Activated CD4-positive, alpha-beta T cell treated with anti-CD3 and anti-CD28 coated beads, Interleukin-2, amount 50 U/mL, for 48 hours (primary cell): ENCODE measurements at places on chromosomes 5 and 9.
A peak's percentile ranks its signal among the peaks of the same experiment; 100 is the strongest.

- no peak for DNase-seq
Observed at GRCh38 chr9:134759913-134760312, 118.3 kb downstream of the COL5A1 start.

GRCh38 chr9:6305954-6306563 lies 22.1 kb upstream of the TPD52L3 start:
- DNase-seq, result no peak

DNA sequence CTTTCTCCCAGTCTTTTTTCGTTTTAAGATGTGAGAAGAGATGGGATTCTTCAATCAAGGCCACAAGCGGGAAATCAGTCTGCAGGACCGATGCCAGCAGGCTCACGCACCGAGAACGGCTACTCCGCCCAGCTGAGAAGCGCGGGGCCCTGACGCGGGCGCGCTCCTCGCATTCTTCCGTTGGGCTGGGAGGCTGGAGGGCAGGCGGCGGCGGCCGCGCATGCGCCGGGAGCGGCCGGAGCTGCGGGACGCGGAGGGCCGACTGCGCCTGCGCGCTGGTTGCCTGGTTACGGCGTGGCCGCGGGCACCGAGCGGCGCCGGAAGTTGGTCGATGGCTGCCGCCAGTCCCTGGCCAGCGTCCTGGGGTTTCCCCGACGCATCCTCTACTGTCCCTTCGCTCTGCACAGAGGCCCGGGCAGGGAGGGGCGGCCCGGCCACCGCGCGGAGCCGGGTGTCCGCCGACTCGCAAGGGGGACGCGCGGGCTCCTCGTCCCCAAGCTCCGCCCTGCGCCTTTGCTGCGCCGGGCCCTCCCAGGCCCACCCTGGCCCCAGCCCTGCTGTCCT lies 831 bp upstream of the SEC16A start:
- DNase-seq, result peak; percentile 94

GRCh38 chr5:9774472-9775079 lies 144.4 kb upstream of the TAS2R1 start:
- DNase-seq, result no peak

DNA sequence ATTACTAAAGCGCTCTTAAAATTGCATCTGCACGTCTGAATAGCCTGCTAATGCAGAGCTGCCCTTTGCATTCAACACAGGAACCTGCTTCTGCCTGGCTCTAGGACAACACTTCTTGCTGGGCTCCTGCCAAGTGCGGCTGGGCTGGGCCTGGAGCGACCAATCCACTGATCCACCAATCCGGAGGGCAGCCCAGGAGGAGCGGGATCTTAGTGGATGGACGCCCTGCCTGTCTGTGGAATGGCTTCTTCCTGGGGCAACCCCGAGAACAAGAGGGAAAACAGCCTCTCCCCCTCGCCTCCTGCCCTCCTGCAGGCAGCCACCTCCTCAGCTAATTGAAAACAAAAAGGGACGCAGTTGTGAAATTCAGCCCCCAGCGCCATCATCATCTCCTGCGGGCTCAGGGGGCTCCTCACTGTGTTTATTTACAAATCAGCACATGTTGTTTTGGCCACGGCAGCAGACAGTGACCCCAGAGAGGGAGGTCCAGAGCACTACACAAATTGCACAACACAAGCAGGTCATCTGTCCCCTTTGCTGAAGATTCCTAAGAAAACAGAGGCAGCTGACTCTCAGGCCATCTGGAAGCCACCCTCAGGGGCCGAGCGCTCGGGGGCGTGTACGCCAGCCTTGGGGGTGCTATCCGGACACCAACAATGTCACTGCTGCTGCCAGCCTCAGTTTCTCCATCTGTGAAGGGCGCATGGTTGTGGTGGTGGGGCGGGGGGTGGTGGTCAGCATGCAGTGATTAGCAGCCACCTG lies 57.3 kb downstream of the GADD45G start:
- DNase-seq, result no peak

DNA sequence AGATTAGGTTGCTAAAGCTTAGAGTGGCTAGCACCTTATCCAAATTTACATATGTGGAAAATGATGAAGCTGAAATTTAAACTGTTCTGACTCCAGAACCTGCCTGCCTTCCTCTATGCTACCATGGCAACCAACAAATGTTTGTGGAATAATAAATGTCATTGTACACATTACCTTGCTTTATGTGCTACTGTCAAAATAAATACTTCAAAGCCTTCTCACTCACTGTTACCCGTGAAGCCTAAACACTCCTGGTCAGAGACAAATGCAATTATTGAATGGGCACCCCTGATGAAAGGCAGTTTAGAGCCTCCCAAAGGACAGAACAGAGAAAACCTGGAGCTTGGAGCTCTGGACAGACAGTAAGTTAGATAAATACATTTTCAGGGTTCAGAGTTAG lies 158.6 kb downstream of the FAM114A2 start:
- no peak for DNase-seq

GRCh38 chr5:117590944-117591343 lies 1016.3 kb upstream of the SEMA6A start:
- DNase-seq, result no peak

DNA sequence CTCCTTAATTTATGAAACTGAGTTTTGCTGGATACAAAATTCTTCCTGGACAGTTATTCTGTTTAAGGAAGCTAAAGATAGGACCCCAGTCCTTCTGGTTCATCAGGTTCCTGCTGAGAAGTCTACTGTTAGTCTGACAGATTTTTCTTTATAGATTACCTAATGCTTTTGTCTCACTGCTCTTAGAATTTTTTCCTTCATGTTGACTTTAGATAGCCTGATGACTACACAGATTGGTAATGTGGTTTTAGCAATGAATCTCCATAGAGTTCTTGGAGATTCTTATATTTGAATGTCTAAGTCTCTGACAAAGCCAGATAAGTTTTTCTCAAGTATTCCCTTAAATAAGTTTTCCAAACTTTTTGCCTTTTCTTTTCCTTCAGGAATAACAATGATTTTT lies 419.7 kb downstream of the CDH10 start:
- DNase-seq, result no peak

- DNase-seq, result no peak
Observed at GRCh38 chr5:150295172-150295634, 5.6 kb upstream of the CAMK2A start.

- DNase-seq, result no peak
Observed at GRCh38 chr9:135559606-135560005, 1.9 kb upstream of the PAEP start.

DNA sequence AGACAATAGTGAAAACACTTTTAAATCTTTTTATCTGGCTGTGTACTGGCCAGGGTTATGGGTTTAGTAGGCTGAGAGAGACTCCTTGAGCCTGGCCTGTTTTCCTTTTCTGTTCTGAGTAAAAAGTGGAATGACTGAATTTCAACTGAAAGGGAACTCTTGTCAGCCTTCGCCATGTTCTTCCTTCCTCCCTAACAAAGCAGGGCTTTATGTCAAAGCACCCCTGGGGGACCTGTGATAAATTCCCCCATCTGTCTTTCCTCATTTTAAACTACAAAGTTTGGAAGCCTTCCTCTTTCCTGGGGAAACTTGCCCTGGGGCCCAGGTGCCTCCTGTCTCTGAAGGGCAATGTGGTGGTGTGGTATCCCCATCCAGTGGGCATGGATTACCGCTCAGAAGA lies 29.7 kb downstream of the LARP1 start:
- DNase-seq, result no peak

GRCh38 chr9:113477661-113478060 lies 14.1 kb downstream of the RGS3 start:
- DNase-seq, result no peak

GRCh38 chr5:142680605-142681259 lies 5.2 kb downstream of the FGF1 start:
- no peak for DNase-seq

- DNase-seq, result no peak
Observed at GRCh38 chr9:6620796-6621195, 24.7 kb downstream of the GLDC start.

DNA sequence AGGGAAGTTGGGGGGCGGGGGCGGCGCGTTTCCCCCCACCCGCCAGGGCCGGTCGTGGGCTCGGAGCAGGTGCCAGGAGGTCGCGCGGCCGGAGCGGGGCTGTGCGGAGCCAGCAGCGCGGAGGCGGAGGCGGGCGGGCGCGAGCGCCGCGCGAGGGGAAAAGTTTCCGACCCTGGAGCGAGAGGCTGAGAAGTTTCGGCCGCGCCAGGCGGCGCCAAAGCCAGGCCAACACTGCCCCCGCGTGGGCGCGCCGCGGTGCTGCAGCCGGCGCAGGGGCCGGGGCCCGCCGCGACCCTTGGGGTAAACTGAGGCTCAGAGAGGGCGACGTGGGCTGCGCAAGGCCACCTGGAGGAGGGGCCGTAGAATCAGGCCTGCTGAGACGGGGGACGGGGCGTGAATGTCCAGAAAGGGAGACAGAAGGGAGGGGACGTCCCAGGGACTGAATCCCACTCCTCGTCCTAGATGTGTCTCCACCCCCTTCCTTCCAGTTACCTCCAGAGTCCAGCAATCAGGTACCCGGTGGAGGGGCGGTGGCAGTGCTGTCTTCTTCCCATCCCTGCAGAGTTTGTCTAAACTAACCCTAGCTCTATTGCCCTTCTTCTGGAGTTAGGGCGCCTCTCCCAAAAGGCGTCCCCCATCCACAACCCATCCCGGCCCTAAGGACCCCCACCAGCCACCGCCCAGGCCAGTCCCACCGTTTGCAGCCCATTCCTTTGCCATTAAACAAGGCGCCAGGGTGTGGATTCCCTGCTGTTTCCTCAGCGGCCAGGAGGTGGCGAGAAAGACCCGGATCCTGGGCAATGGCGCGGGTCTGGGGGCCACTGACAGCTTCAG lies 10.2 kb downstream of the C9orf50 start:
- DNase-seq, result peak; percentile 83

DNA sequence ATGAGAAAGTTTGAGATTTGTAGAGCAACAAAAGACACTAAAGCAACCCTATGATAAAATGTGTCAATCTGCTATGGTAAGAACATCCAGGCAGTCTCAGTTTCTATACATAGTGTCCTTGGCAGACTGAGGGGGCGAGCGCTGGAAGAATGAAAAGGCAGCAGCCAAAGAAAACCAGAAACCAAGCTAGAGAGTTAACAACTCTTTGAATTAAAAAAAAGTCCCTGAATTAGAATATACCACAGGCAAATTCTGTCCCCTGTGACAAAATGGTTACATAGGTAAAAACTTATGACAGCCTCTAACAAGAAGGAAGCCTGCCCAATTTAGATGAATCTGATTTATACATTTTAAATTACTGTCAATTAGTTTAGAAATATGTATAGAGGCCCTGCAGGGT lies 106.7 kb downstream of the OXCT1 start:
- DNase-seq, result no peak

- peak; percentile 57 for DNase-seq
Observed at GRCh38 chr5:132777209-132778069, at the start of gene SEPTIN8. Gene SEPTIN8, minus strand, starts transcription at chr5:132777239. Its CDS starts 102 bp downstream, at chr5:132777137.

GRCh38 chr9:134419000-134419683 lies 92.9 kb downstream of the RXRA start:
- no peak for DNase-seq

- no peak for DNase-seq
Observed at GRCh38 chr9:89165341-89165740, 13.3 kb downstream of the SHC3 start.

GRCh38 chr9:38286357-38286756 lies 106.1 kb upstream of the ALDH1B1 start:
- DNase-seq, result no peak

DNA sequence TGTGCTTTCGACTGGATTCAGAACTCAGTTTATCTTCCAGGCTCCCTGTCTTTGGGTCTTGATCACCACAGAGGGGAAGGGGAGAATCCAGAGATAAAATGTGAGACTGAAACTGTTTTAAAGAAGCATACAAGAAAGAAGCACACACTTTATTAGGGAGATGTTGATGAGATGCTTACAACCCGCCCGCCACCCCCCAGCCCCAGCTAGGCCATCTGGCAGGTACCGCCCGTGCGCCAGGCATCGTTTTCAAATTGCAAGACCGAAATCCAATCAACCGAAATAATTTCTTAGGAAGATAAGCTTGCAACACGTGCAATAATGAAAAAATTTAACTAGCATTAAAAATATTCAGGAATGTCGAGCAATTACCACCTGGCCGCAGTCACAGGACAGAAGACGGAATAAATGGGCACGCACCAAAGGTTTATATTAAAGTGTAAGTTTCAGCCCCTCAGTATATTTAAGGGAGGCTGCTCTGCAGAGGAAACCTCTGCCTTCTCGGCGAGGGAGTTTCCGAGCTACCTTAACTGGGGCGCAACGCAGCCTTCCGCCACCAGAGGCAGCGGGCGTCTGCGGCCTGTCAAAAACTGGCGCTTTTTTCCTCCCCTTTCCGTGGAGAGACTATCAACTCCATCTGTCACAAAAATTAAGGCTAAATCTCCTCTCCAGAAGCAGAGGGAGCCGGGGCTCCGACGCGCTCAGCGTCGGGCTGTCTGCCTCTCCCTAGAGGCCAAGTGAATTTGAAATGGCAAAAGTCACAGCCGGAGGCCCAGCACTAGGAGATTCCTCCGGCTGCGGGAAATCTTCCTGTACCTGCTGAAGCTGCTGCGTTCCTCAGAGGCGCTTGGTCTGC lies 996 bp upstream of the GAS1 start:
- DNase-seq, result peak; percentile 73

DNA sequence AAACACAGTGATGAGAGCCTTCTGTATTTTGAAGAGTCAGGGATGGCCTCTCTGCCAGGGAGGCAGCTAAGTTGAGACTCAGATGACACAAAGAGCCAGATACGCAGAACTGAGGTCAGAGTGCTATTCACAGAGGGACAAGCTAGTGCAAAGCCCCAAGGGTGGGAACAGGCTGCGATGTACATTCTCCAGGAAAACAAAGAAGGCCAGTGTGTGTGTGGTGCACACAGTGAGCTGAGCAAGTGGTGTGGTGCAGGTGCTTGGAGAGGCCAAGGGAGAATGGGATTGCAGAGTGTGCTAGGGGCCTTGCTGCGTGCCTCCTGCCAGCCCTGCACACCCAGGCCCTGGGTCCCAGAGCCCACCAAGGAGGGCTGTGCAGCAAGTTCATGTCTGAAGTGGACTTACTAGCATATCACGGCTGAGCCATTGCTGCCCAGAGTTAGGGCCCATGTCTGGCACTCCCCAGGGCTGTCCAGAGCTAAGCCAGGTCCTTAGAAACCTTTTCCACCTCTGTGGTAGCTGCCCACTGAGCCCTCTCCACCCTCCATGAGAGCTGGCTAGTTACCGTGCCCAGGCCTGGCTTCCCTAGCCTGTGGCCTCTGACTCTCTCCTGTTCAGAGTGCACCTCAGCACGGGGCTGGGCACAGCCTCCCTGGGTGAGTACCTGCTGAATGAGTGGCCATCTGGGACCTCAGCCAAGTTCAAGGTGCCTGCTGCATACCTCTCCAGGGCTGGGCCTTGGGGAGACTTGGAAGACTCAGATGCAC lies 9.3 kb downstream of the SLC25A48 start:
- no peak for DNase-seq

- DNase-seq, result no peak
Observed at GRCh38 chr5:168047043-168047668, 244.3 kb upstream of the WWC1 start.

- DNase-seq, result no peak
Observed at GRCh38 chr9:126586236-126586635, 27.5 kb upstream of the LMX1B start.
